ENCODE measurements at places on chromosomes 6 and 20.

GRCh38 chr6:82906951-82907350 is 158.7 kb downstream of the UBE3D start:
- DNase-seq = no peak

DNA sequence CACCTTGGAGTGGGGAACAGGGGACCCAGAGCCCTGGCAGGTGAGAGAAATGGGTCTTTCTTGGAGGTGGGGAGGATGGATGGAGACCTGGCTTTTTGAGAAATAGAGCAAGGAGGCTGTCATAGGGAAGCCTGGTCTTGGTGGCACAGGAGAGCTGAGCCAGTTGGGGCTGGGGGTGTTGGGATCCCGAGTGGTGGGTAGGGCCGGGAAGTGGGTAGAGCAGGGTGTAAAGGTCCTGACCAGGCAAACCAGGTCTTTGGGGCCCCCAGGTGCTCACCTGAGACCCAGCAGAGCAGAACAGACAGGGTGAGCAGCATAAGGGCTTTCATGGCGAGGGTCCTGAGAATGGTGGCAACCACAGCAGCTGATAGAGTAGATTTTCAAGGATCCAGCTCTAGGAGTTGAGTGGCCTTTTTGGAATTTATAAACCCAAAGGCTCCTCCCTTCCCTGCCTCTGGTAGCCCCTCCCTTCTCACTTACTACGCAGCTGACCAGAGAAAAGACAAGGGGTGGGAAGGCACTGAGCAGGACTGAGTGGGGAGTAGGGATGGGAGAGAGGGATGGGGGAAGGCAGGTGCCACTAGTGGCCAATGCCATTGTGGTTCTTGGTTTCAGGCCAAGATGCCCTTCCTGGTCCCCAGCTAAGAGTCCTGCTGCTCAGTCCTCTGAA is at the start of gene LY6G6C:
Gene LY6G6C (minus strand): TSS at position 396 of the 670 bp plus-strand sequence. CDS start 67 bp downstream, at position 329.
- DNase-seq = no peak

GRCh38 chr6:62775427-62776022 is 435.7 kb upstream of the FKBP1C start:
- no peak for DNase-seq

DNA sequence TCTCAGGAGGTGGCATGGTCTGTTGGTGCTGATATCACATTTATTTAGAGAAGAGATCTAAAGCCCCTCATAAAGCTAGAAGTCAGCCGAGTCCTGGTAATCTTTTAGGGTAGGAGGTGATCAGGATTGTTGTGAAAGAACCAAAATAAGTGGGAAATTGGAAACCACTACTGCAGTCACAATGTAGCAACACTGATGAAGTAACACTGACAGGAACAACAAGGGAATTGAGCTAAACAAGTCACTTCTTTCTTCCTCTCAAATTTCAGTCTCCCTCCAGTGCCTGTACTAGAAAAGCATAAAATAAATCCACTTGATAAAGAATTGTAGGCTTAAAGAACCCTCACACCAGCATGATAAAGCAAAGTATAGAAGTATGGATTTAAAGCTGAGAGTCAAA is 1509.0 kb downstream of the GRIK2 start:
- DNase-seq = no peak

DNA sequence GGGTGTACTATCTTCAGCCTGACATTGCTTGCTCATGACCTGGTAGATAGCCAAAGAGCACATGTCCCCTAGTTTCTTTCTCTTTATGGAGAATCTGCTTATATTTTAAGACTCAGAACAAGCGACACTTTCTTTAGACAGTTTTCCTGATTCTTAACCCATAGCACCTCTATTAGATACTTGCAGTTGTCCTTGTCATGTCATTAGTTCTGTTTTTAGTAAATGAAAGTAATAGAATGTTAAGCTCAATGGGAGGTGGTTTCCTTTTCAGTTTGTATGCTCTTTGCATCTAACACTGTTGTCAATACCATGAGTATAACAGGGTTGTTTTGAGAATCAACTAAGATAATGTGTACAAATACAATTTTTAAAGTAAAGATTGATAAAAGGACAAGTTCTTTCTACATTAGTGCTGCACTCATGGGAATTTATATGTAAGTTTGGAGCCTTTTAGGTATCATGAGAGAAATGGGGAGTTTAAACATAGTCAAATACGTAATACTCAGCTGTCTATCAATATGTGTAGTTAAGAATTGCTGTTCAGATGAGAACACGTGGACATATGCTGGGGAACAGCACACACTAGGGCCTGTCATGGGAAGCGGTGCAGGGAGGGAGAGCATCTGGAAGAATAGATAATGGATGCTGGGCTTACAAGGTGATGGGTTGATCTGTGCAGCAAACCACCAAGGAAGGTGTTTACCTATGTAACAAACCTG is 124.3 kb downstream of the GRM1 start:
- DNase-seq = no peak

- no peak for DNase-seq
These were observed 21.4 kb downstream of the SNAI1 start for GRCh38 chr20:50004229-50004628.

DNA sequence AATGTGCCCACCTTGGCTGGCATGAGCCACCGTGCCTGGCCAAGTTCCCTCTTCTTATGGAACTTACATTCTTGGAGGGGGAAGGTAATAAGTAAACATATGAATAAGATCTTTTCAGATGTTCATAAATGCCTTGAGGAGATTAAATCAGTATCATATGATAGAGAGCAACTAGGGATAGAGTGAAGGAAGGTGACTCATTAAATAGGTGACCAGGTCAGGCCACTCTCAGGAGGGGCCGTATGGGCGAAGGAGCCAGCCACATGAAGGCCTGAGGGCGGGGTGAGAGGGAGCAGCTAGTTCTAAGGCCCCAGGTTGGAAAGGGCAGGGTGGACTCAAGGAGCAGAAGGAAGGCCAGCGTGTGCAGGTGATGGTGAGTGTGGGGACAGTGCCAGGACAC is 91.1 kb downstream of the UST start:
- DNase-seq = no peak

DNA sequence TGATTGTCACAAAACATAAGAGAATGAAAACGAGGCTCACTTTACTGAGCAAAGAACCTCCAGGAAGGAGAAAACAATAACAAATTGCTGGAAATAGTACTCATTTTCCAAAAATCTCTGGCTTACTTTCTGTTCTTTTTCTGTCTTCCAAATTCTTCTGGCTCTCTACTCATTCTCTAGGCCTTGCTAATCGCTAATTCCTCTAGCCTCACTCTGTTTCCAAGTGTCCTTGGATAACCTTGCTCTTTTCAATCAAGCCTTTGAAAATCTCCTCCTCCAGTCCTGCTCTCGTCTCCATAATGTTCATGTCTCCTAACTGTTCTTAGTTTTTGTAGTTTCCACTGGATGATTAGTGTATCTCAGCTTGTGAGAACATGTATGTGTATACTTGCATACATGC is 96.2 kb upstream of the MAP7 start:
- no peak for DNase-seq

- DNase-seq = no peak
These were observed 90.4 kb downstream of the CEP162 start for GRCh38 chr6:84137051-84137375.

DNA sequence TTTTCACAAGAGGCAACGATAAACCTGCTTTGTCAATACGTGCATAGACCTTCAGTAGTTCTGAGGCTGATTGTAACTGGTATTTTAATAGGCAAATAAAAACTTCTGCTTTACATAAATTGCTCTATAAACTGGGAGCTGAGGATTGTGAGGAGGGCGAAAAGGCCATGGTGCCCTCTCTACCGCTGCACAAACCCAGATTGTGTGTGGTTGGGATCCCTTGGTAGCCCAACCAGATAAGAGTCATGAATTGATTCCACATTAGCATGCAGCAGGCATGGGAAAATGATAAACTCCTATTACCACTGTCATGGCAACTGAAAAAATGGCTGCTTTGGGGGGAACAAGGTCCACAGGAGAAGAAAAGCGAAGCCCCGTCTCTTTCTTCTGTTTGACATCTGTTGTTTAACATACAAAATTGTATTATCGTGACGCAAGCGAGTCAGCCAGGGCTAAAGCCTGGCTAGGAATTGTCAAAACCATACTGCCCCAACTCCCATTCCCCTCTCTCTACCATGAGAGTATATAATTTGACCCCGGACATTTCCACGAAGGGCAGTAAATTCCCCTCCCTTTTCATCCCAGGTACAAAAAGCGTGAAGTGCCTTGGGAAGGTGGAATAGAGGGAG is 157.8 kb upstream of the SALL4 start:
- no peak for DNase-seq
